Pons (tissue), 1 donor: ENCODE measurements at places on chromosomes 3 and 15.
A peak's percentile ranks its signal among the peaks of the same experiment; 100 is the strongest.

DNA sequence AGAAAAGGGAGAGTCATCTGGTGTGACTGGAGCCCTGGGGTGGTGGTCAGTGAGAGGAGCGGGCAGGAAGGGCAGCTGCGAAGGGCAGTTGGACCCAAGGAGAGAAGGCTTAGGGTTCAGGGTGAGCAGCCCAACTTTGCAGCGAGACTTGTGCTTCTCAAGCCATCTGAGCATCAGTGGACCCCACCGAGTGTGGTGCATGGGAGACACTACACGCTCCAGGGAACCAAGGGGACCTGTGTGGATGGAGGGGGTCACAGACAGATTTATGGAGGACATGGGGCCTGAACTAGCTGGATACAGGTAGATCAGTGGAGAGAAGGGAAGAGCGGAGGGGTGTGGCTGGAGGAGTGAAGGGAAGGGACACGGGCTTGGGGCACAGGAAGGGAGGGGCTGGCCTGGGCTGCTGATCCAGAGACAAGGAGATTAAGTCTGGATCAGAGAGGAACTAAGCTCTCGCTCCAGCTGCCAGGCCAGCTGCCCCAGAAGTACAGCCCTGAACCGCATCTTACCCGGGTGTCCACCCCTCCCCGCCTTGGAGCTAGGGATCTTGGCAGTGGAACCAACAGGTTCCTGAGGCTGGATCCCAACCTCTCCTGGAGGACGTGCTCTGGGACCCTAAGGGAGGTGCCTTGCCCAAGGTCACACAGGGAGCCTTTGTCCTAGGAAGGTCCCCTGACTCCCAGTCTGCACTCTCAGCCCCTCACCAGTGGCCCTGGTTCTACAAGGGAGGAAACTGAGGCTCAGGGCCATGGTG is 120.5 kb downstream of the CORO2B start:
- DNase-seq = peak; percentile 29

- DNase-seq = no peak
These were observed 8.7 kb downstream of the LTK start for GRCh38 chr15:41504751-41505492.

- DNase-seq = no peak
These were observed 615 bp downstream of the DHX30 start for GRCh38 chr3:47803480-47804025.

DNA sequence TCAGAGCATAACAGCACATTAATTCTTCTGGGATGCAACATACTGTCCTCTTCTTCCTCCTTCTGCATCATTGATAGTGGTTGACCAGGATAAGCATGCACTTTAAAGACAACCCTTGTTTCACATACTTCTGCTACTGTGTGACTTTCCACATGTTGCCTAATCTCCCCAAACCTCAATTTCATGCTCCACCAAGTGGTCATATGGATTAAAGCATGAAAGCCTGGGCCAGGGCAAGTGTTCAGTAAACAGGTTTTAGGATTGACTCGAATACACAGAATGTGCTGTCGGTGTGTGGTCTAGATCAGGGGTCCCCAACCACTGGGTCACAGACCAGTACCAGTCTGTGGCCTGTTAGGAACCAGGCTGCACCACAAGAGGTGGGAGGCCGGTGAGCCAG is 22.5 kb upstream of the BFSP2 start:
- peak; percentile 67 for DNase-seq

- no peak for DNase-seq
These were observed 747 bp downstream of the PDCD6IP start for GRCh38 chr3:33799202-33799551.

DNA sequence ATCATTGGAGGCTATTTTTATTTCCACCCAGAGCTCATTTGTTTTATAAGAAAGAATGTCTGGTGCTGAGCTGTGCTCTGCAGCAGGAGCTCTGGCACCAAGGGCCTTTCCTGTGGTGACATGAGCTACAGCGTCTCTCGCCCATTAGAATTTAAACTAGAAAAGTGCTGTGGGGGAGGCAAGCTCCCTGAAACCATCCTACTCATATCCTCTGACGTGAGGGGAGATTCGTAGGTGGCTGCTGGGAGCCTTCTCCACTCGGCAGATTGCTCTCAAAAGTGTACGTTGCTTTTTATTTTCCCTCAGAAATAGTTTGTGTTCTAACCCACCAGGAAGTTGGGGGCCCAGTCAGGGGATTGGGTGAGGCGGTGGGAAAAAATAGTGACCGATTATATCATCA is 76.3 kb upstream of the ARHGEF3 start:
- no peak for DNase-seq

GRCh38 chr3:2661078-2661477 is 449.1 kb downstream of the IL5RA start:
- DNase-seq = no peak

DNA sequence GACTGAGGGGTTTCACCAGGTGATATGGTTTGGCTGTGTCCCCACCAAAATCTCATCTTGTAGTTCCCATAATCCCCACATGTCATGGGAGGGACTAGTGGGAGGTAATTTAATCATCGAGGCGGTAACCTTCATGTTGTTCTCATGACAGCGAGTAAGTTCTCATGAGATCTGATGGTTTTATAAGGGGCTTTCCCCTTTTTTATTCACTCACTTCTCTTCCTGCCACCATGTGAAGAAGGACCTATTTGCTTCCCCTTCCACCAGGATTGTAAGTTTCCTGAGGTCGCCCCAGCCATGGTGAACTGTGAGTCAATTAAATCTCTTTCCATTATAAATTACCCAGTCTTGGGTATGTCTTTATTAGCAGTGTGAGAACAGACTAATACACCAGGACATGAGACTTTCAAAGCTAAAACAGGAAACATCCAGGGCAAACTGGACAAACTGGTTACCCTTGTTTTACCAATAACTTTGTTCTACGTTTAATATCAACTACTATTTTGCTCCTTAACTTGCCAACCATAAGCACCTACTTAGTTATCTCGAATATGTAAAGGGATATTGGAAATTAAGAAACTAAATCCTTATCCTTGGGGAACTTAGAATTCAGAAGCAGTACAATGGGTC is 98.2 kb downstream of the MYH15 start:
- DNase-seq = no peak

DNA sequence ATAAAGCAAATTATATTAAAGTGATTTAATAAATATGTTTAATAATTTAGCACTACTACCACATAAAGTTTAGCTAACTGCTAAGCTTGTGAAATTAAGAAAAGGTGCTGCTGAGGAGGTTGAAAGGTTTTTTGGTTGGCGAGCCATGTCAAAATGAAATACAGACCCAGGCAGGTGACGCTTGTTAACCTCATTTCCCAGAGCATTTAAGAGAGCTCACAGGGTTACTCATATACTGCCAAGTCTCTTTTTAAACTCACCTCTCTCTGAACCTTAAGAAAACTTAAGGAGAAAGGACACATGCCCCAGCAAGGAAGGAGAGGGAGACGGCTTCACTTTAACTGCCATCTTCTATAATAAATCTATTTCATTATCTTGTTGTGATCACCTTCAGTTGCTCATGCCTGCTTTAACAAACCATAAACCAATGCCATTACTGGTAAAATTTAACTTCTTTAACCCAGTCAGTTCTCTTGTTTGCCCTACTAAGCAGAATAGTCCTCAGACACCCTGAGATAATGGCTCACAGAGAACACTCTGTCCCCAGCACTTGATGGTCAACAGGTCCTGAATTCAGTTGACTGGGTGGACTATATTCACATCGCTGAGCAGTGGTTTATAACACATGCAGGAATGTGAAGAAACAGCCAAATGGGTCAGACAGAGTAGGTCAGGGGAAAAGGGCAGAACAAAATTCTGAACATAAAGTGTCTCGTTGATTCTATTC is 540.1 kb downstream of the UNC13C start:
- peak; percentile 9 for DNase-seq

GRCh38 chr3:57135964-57136719 is 29.0 kb downstream of the IL17RD start:
- no peak for DNase-seq

DNA sequence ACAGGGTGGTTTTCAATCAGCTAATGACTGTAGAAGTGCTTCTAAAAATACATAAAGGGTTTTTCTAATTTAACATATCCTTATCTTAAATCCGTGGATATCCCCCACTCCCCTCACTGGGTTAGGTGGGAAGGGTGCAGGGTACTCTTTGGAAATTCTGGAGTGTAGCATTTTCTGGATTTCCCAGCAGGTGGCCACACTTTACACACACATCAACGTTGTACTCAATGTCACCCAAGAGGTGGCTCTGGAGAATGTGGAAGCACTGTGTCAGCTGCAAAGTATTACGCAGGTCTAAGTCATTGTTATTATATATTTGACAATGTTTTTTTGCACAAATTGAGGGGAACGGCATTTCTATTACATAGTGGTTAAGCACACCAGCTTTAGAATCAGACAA is 168.8 kb downstream of the CHDH start:
- no peak for DNase-seq

DNA sequence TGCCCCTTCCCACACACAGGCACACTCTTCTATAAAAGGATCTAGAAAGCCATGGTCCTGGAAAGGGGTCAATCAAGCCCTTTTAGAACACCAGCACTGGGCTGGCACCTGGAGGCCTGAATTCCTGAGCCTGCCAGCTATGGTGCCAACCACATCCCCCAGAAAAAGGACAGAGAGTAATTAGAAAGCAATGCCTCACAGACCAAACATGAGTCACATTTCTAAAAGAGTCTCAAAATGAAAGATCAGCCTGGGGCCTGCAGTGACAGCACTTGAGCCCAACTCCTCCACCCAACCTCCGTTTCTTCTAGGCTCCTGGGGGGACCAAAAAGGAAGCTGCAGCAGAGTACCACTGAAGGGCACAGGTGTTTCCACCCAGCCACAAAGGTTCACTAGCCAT is 14.1 kb downstream of the MYLK start:
- DNase-seq = no peak

DNA sequence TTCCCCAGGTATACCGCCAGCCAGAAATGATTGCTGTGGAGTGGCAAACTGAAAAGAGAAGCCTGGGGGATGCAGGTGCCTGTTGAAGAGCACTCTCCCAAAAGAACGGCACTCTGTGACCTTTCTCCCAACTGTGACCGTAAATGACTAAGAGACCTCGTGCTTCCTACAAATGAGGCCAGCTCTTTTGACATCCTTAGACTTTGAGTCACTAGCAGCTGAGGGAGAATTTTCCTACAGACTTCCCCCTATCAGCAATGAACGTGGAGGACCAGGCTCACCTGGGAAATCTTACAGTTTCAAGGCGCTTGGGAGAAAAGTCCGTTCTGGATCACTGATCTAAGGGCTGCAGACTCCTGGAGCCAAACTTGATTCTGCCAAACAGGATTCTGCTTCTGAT is 8.6 kb downstream of the AQP9 start:
- DNase-seq = peak; percentile 30

DNA sequence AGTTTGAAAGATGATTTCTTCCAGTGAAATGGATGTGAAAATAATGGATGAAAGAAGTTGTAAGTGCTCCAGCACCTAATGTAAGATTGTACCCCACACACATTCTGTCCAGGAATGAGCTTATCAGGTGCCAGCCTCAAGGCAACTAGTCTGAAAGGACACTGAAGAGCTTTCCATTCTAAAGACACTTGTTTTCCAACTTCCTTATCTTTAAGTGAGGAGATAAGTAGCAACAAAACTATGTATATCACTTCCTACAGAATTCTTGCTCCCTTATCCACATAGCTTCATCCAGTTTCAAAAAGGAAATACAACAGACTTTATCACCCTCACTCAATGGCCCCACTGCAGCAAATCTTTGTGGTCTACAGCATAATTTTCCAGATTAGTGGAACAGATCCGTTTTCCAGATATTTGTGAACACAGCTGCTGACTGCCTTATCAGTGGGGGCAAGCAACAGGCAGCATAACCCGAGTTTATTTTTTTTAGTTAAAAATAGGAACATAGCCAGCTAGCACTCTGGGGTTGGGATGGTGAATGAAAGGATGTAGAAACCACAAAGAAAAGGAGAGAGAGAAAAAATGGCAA is 60.6 kb downstream of the CD200R1L start:
- DNase-seq = no peak

DNA sequence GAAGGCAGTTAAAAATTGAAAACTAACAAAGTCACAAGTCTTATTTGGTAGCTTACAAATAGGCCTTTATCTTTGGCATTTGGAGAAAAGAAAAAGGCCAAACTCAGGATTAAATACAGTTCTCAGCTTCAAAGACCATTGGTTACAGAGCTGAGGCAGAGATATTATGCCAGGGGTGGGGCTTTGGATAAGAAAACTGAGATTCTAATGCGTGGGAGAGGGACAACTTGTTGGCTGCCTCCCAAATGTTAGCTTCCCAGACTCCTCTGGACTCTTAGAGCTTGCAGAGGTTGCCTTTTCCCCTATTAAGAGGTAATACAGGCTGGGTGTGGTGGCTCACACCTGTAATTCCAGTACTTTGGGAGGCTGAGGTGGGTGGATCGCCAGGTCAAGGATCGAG is 231.8 kb downstream of the SQOR start:
- no peak for DNase-seq

- DNase-seq = no peak
These were observed 84.8 kb upstream of the POMGNT2 start for GRCh38 chr3:43190670-43191069.

- DNase-seq = no peak
These were observed 12.4 kb upstream of the ZMAT3 start for GRCh38 chr3:179083977-179084376.
